ENCODE measurements at places on chromosomes 12 and 14.

DNA sequence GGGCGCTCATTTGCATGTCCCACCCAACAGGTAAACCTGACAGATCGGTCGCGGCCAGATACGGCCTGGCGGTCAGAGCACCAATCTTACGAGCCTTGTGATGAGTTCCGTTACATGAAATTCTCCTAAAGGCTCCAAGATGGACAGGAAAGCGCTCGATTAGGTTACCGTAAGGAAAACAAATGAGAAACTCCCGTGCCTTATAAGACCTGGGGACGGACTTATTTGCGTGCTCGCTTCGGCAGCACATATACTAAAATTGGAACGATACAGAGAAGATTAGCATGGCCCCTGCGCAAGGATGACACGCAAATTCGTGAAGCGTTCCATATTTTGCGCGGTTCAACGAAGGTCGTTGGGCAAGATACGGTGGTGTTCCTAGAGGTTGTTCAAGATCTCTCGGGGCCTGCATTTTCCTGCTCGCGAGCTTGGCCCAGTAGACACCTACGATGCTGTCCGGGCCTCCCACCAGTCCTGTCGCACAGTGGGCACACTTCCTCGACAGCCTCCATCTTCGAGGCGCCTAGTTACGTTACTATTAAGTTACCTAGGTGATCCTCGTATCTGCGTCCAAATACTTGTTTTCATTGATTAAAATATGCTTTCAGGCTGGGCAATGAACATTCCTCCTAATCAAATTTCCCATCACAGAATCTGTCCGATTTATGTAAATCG is at the start of gene RNU6-7:
TSS of gene RNU6-7 (plus strand) at position 230 of the 675 bp plus-strand sequence.
- DNase-seq, result no peak

DNA sequence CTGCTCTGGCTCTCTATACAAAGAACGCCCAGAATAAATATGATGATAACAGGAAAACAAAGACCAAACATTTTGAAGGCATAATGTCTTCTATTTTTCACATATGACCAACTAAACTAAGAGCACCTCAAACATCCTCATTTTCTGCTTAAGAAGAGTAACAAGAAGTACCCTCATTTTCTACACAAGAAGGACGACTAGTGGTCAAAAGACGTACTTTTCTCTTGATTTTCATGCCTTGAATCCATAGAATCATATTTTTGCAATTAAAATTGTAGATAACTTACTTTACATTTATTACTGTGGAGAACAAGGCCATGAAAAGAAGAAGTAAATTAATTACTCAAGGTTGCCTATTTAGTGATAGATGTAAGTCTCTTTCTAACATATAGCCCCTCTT is 358.6 kb downstream of the DUSP6 start:
- no peak for DNase-seq

- DNase-seq, result no peak
Measured at GRCh38 chr12:112734859-112735695, 56.5 kb upstream of the RPH3A start.

- no peak for DNase-seq
Measured at GRCh38 chr12:102394200-102394599, 86.2 kb downstream of the IGF1 start.

DNA sequence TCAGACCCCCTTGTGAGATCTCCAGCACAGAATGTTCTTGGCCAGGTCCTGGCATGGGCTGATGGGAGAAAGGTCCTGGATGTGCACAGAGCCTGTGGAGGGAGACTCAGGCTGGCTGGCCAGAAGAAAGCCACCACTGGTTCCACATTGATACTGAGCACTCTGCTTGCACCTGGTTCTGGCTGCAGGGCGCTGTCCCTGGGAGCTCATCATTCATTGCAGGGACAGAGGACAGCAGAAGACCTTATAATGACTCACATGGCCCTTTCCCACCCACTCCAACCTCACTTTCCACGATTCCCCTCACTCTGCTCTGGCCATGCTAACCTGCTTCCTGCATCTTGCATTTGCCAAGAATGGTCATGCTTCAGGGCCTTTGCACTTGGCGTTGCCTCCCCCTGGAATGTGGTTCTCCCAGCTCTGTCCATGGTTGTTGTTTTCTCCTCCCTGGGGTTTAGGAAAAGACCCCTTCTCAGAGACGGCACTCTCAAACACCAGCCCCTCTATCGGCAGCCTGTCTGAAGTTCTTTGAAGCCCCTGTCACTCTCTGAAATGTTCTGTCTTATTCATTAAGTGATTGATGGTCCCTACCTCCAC is 10.3 kb downstream of the KRT7 start:
- DNase-seq, result no peak

- DNase-seq, result no peak
Measured at GRCh38 chr14:103698380-103699260, 16.6 kb downstream of the XRCC3 start.

GRCh38 chr12:111799758-111800157 is 33.0 kb downstream of the ALDH2 start:
- no peak for DNase-seq

GRCh38 chr14:29810682-29811081 is 117.0 kb downstream of the PRKD1 start:
- DNase-seq, result no peak

GRCh38 chr12:55812088-55812487 is 5.4 kb downstream of the SARNP start:
- DNase-seq, result no peak

DNA sequence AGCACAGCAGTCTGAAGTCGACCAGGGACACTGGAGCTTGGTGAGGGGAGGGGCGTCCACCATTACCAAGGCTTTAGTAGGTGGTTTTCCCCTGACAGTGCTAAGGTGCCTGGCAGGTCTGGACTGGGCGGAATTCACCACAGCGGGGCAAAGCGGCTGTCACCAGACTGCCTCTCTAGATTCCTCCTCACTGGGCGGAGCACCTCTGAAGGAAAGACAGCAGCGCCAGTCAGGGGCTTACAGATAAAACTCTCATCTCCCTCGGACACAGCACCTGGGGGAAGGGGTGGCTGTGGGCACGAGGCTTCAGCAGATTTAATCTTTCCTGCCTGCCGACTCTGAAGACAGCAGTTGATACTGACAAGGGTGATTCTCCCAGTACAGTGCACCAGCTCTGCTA is 39.1 kb downstream of the DDHD1 start:
- DNase-seq, result no peak

DNA sequence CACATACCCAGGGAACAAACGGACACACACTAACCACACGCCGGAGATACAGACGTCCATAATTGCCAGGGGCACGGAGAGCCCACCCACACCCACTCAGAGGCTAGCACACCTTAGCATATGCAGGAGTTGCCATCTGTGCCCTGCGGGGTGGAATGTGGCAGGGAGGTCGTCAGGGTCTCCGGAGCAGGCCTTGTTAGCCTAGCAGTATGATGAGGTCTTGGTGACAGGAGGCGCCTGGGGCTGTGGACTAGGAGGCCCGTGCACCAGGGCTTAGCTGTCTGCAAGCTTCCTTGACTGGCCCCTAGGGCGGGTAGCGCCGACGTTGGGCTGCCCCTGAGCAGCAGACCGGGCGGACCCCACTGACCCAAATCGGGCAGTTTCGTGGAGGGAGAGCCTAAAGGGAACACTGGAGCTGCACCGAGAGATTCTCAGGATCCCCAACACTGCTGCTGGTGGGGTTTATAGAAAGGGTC is 10.0 kb downstream of the STAC3 start:
- peak; percentile 66 for DNase-seq

DNA sequence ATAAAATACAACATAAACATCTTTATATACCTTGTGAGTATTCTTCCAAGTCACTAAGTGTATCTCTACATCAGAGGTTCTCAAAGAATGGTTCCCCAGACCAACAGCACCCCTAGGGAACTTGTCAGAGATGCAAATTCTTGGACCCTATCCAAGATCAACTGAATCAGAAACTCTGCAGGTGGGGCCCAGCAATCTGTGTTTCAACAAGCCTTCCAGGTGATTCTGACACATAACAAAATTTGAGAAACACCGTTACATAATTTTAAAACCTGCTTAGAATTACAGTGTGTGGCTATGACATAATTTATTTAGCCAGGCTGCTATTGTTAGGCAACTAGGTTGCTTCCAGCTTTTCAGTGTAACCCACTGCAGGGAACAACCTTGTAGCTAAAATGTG is 49.8 kb downstream of the NTN4 start:
- no peak for DNase-seq

DNA sequence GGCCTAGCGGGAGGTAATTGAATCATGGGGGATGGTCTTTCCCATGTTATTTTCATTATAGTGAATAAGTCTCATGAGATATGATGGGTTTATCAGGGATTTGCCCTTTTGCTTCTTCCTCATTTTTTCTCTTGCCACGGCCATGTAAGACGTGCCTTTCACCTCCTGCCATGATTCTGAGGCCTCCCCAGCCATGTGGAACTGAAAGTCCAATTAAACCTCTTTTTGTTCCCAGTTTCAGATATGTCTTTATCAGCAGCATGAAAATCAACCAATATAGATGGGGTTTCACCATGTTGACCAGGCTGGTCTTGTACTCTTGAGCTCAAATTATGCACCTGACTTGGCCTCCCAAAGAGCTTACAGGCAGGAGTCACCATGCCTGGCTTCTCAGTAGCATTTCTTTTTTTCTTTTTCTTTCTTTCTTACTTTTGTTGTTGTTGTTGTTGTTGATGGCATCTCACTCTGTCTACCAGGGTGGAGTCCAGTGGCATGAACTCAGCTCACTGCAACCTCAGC is 33.2 kb downstream of the TSPAN19 start:
- DNase-seq, result no peak

DNA sequence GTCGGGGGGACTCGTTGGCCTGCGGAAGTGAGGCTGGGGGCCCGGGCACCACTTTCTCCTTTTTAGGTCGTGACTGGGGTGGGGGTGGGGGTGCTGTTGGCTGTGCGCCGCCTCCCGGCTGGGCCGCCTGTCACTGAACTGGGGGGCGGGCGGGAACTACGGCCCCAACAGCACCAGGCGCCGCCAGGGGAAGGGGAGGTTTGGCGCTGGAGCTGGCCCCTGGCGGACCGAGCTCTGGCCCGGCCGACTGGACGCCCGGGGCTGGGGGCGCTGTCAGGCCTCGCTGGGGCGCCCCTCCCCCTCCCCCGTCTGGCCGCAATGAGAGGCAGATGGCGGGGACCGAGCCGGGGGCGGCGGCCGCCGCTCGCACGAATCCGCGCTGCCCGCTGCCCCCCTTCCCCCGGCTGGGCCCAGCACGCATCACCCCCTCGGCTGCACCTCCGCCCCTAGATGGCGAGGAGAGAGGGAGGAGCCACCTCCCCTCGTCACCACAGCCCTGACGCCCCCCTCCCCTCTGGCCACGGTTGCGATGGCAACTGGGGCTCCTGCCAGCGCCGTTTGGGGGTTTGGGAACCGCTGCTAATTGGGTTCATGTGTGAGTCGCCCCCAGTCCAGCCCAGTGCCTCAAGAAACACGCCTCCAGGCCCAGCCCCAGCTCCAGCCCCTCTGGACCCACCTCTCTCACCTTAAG is 723 bp downstream of the NFATC4 start:
- no peak for DNase-seq
